ENCODE measurements at places on chromosomes 1 and 21.
A peak's percentile ranks its signal among the peaks of the same experiment; 100 is the strongest.

GRCh38 chr1:12088607-12089006 is 25.5 kb downstream of the TNFRSF8 start:
- peak; percentile 30 for DNase-seq

- no peak for DNase-seq
Measured at GRCh38 chr1:62286786-62287224, 32.4 kb downstream of the KANK4 start.

- peak; percentile 59 for DNase-seq
Measured at GRCh38 chr1:156052862-156053767, 483 bp downstream of the UBQLN4 start.

GRCh38 chr1:218775501-218776021 is 398.1 kb upstream of the LYPLAL1 start:
- DNase-seq = no peak

DNA sequence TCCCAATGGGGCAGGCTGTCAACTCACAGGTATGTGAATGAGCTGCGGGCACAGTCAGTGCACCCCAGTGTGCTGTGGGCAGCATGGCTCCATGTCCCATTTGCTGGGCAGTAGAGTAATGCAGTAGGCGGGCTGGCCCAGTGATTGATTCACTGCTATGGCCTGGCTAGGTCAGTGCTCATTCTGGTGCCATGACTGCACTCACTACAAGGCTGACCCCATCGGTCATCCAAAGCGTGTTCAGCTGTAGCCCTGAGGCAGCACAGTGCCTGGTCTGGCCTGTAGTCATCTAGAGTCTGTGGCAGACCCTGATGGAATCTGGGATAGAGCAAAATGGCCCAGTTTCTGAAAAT is 7.4 kb downstream of the HYI start:
- no peak for DNase-seq
